ENCODE measurements at places on chromosomes 12 and 14. TPM values are rescaled to one million over a fixed set of nuclear protein-coding genes. Genes with fewer than 3 reads are reported as not detected.

Gene OR4N5
- total RNA-seq, result not detected

Gene PRPF40B
- total RNA-seq, result 14.6 TPM

Gene ANG
- 1.4 TPM for total RNA-seq

Gene PTMS
- 47.4 TPM for total RNA-seq

Gene SNW1
- total RNA-seq, result 100 TPM

Gene MAGOHB
- total RNA-seq, result 73.9 TPM

Gene STYK1
- total RNA-seq, result 5.3 TPM

Gene AQP6
- total RNA-seq, result not detected

DNA sequence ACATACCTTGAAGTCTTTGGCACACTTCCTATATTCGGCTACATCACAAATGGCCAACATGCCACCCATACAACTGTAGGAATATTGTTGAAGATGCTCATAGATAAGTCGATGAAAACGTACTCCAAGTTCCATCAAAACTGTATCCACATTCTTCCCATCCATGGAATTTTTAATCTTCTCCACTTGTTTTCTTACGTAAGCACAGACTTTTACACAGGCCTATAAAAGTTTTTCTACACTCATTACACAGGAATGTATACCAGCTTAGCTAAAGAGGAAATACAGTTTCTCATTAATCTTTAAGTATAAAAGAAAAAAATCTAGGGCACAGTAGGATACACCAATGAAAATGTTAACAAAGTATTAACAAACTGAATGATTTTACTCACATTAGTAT is 59.1 kb downstream of the EXOC5 start:
- no peak for DNase-seq

GRCh38 chr14:88521818-88522217 is 33.0 kb downstream of the PTPN21 start:
- DNase-seq, result no peak

DNA sequence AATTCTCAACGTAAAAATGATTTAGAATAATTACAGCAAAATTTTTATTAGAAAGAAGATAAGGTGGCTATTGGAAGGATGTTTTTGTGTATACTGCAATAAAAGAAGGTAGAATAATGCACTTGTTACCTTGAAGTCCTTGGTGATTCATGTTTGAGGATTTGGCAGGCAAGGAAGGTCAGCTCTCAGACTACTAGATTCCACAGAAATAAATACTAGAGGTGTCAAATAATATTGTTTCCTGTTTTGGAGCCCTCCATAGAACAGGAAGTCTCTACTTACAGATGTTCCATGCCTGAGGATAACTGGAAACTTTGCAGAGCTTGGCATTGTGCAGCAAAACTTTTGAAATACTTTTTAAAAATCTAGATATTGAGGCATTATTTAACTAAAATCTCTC is 284.3 kb upstream of the SYT1 start:
- DNase-seq, result no peak

GRCh38 chr12:5561057-5561456 is 129.1 kb downstream of the NTF3 start:
- DNase-seq, result no peak

- DNase-seq, result no peak
Measured at GRCh38 chr12:99142651-99143050, 497.6 kb downstream of the APAF1 start.

GRCh38 chr12:116148844-116149243 is 128.6 kb downstream of the MED13L start:
- no peak for DNase-seq

DNA sequence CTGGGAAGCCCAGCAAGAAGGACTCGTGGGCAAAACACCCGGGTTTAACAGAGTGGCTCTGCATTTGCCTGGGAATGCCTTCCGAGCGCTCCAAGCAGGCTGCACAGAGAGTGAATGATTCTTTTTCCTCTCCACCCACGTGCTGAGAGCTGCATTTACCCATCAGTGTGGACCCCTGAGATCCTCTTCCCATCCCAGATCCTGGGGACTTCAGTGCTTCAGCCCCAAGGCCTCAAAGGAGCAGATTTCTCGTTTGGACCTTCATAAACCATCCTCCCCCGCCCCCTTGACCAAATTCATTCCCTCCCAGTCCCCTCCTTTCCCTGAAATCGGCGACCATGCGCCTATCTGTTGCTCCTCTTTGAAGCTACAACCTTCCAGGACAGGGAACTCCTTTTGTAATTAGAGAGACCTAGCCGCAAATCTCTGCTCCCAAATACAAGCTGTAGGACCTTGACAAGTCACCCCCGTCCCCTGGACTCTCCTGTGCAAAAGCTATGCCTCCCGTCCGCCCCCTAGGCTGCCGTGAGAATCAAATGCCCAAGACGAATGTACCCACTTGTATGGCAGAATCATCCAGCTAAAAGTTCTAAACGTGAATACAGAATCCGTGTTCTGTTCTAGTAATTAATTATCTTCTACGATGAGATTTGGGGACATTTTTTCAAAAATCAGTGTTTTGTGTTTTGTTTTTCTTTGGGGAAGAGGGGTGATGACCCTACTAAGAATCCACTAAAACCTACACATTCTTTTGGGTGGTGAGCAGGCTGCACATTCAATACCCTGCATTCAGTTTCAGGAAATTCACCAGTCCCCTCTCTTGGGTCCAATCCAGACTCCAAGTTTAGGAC is 8.8 kb downstream of the TBX5 start:
- DNase-seq, result no peak

GRCh38 chr12:124636138-124636978 is 68.9 kb upstream of the NCOR2 start:
- DNase-seq, result peak; percentile 60

- no peak for DNase-seq
Measured at GRCh38 chr12:132576701-132577100, 33.7 kb downstream of the LRCOL1 start.

DNA sequence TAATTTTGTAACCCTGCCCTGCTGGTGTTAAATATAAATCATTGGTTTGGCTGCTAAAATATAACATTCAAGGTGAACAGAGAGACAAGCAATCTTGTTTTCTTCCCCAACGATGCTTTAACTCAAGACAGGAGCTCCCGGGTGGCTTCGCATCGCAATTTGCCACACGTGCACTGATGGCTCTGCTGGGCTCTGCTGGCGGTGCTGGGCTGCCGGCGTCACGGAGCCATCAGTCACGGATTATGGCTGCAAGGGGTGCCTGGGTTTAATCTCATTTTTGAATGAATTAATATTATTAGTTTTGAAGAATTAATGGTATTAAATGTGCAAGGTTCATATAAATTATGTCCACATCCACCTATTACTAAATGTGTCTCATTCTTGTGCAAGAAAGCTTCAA is 44.9 kb upstream of the TMEM260 start:
- DNase-seq, result no peak
